ENCODE measurements at places on chromosomes 5 and 9.
A peak's percentile ranks its signal among the peaks of the same experiment; 100 is the strongest.

- no peak for DNase-seq
Observed at GRCh38 chr9:99371376-99371775, 149.3 kb downstream of the SEC61B start.

DNA sequence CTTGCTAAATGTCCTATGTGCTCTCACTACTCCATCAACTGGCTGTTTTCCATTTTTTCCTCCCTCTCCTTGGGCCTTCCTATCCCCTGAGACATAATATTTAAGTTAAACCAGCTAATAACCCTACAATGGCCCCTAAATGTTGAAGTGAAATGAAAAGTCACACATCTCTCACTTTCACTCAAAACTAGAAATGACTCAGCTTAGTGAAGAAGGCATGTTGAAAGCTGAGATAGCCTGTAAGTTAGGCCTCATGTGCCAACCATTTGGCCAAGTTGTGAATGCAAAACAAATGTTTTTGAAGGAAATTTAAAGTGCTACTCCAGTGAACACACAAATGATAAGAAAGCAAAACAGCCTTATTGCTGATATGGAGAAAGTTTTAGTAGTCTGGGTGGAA lies 48.8 kb upstream of the CDH10 start:
- DNase-seq: no peak

GRCh38 chr5:74991522-74991921 lies 60.8 kb downstream of the GCNT4 start:
- DNase-seq: no peak

- no peak for DNase-seq
Observed at GRCh38 chr5:108028412-108028811, 353.5 kb downstream of the FBXL17 start.

- DNase-seq: no peak
Observed at GRCh38 chr9:118121361-118121760, 417.2 kb downstream of the TLR4 start.

- DNase-seq: no peak
Observed at GRCh38 chr5:127865273-127865672, 162.1 kb downstream of the CCDC192 start.

- no peak for DNase-seq
Observed at GRCh38 chr5:178227929-178228328, 4.7 kb downstream of the PHYKPL start.

- DNase-seq: no peak
Observed at GRCh38 chr9:115000217-115000639, 69.8 kb upstream of the TNFSF8 start.

DNA sequence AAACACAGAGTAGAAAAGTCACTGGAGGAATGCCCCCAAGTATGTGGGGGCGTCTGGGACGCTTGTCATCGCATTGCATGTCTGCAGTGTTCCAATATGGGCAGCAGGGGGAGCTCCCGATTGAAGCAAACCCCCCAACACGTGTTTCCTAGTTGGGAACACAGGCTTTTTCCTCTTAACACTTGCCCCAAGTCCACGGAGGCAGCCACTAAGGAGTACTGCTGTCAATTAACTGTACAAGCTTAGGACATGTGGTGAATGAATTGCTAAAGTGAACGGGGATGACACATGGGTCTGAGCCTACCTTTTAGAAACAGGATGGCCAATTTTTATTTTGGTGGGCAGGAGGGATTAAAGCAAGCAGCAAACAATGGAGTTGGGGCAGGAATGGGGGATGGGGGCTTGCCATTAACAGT lies 2.2 kb downstream of the GABRB2 start:
- no peak for DNase-seq

GRCh38 chr5:63351164-63351563 lies 611.1 kb downstream of the HTR1A start:
- no peak for DNase-seq

DNA sequence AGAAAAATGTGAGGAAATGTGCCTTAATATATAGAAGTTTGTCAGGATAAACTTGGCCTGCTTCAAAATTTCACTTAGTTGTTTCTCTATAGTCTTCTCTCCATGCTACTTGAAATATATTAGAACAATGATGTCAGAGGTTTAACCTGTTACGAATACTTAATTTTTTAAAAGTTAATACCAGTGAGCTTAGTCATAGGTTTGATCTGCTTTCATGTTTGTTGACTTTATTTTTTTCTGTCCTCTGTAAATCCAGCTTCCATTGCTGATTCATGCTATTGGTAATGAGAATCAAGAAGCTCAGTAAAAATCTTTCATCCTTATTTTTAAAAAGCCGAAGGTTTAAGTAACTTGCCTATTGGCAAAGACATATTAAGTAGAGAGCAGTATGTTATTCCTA lies 27.9 kb downstream of the BDP1 start:
- DNase-seq: peak; percentile 63

- no peak for DNase-seq
Observed at GRCh38 chr5:147780924-147781573, 1.5 kb downstream of the JAKMIP2 start.

- DNase-seq: no peak
Observed at GRCh38 chr9:124292696-124293593, 35.2 kb downstream of the NEK6 start.

DNA sequence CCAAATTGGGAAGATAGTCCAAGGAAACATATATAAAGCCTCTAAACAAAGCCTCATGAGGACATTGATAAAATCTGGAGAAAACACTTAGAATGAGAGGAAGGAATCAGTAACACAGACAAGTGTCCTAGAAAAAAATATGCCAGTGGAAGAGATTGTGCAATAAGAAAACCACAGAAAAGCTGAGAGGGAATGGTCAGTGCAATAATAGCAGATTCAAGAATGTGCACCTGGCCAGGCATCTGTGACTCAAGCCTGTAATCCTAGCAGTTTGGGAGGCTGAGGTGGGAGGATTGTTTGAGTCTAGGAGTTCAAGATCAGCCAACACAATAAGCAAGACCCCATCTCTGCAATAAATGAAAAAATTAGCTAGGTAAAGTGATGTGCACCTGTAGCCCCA lies 691.2 kb upstream of the CDH6 start:
- no peak for DNase-seq

DNA sequence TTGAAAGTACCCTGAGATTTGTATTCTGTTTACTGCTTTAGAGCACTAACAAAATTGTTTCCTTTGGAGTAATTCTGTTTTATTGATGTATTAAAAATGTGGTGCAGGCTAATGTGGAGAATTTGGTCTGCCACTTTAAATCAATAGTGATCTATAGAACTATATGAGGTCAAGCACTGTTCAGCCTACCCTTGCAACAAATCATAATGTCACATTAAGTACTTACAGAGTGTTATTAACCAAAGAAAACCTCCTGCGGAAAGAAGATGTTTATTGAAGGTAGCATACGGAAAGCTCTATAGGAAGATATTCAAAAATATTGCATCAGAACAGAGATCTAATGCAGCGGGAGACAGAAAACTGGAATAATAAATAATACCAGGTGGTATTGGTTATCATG lies 865.0 kb upstream of the TYRP1 start:
- DNase-seq: no peak

- DNase-seq: no peak
Observed at GRCh38 chr5:54837981-54838380, 147.4 kb downstream of the ESM1 start.

DNA sequence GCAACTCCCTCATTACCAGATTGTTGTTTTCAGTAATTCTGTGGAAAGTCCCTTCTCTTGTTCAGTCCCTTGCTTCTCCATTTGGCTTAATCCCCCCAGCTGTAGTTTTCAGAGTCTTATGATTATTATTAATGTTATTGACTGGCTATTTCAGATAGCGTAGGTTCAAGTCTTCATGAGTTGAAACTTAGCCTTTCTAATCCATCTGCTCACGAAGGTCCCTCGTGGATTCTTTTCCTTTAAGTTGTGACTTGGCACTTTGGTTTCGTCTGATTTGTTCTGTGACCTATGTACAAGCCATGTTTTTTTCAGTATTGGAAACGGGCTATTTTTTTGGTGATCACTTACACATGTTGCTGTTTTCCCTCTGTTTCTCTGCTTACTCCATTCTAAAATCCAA lies 260.3 kb downstream of the TMEM167A start:
- no peak for DNase-seq

DNA sequence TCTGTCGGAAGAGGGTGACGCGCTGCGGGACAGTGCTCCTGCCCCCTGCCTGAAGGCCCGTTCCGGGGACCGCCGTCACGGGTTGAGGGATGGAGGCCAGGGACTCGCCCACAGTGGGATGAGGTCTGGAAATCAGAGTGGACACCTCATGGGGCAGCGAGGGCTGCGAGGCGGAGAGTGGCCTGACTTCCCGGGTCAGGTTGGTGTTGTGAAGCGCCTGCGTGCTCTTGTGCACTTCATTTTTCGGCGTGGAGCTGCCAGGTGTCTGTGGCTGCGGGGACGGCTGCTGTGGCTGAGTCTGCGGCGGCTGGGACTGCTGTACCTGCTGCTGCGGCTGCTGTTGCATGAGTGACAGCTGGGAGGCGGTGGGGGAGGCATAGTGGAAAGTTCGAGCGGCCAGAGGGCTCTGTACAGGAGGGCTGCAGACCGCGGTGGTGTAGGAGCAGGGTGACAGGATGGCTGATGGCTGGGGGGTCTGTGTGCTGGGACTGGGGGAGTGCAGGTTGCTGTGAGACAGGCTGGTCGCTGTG lies 434.1 kb downstream of the HCN1 start:
- no peak for DNase-seq

DNA sequence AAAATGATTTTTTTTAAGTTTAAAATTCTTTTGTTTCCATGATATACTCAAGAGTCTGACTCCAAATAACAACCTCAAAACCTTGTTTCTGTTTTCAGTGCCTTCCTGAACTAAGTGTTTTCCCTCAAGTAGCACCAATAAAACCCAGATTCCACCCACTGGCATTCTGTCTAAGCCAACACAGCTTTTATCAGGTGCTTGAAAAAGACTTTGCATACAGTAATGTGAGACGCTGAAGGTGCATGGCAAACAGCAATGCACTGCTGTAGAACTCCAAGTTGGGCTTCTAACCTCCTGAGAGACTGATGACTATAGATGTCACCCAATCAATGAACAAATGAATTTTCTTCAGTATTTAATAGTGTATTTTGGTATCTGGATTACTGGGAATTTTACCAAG lies 95.7 kb downstream of the NFIB start:
- DNase-seq: no peak

- DNase-seq: no peak
Observed at GRCh38 chr5:32136342-32136741, 37.8 kb downstream of the GOLPH3 start.

DNA sequence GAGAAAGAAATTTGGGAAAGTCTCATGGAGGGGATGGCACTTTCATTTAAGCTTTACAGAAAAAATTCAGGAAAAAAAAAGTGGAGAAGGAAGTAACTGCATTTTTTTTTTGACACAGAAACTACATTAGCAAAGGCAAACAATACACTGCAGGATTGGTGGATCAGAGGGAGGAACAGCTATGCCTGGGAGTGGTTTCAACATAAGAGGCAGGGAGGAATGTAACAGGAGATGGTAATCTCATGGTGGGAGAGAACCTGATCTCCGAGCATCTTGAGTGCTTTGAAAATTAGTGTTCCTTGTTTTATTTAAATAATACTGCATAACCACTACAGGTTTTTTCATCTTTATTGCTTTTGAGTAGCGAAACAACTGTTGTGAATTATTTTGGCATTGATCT lies 249.4 kb downstream of the FAM170A start:
- DNase-seq: no peak

DNA sequence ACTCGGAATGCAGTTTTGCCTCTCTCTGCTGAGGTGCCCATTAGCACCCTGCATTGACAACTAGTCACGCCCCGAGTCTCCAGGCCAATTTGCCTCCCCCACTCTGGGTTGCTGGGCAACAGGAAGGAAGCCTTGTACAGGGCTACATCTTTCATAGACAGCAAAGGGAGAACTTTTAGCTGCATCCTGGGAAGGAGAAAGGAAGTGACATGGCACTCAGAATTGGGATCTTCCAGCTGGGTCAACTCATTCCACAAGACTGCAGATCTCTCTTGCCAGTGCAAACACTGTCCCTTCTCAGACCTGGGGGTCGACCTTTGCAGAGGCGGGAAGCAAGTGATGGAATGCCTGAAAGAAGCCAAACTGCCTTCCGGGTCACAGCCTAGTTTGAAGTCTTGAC lies 282.0 kb downstream of the SLIT3 start:
- DNase-seq: no peak

GRCh38 chr9:2220036-2220435 lies 204.9 kb downstream of the SMARCA2 start:
- no peak for DNase-seq

DNA sequence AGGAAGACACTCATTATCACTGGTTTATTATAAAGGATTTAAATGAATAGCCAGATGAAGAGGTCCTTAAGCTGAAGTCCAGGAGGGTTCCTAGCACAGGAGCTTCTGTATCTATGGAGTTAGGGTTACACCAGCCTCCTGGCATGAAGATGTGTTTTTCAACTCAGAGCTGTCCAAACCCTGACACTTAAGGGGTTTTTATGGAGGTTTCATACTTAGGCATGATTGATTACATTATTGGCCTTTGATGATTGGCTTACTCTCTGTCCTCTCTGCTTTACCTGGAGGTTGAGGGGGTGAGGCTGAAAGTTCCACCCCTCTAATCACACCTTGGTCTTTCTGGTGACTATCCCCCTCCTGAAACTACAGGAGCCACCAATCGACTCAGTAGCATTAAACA lies 84.9 kb upstream of the ZNF169 start:
- DNase-seq: no peak

- DNase-seq: no peak
Observed at GRCh38 chr5:167553511-167553910, 737.9 kb upstream of the WWC1 start.

- no peak for DNase-seq
Observed at GRCh38 chr5:139919308-139919707, 123.7 kb downstream of the PSD2 start.

- DNase-seq: no peak
Observed at GRCh38 chr9:105880517-105880916, 186.2 kb downstream of the TMEM38B start.

DNA sequence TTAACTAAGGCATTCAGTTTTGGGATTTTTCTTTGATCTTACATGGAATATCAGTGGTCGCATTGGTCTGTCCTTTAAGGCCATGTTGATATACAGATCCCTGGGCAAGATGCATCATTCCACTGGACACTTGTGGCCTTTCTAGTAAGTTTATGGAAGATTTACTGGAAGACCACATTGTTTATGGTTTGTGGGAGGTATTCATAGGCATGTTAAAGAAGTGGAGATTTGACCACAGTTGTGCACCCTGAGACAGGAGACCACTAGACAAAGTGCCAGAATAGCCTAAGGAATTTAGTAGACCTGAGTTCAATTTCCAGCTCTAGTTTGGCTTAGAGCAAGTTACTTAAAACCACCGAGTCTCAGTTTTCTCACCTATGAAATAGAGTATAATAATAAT lies 383.1 kb upstream of the PAPPA start:
- DNase-seq: no peak
